Lower leg skin (tissue), 4 donors: ENCODE measurements at places on chromosomes 6 and 20. TPM values are rescaled to one million over a fixed set of nuclear protein-coding genes. Genes with fewer than 3 reads are reported as not detected.

The WFDC10B gene
- total RNA-seq, result 1.9 TPM

The TAP1 gene
- 90.7 TPM for total RNA-seq

GRCh38 chr6:154301086-154301625, 55.4 kb downstream of the IPCEF1 start:
- DNase-seq, result no peak

The MAP7 gene
- 32.5 TPM for total RNA-seq

DNA sequence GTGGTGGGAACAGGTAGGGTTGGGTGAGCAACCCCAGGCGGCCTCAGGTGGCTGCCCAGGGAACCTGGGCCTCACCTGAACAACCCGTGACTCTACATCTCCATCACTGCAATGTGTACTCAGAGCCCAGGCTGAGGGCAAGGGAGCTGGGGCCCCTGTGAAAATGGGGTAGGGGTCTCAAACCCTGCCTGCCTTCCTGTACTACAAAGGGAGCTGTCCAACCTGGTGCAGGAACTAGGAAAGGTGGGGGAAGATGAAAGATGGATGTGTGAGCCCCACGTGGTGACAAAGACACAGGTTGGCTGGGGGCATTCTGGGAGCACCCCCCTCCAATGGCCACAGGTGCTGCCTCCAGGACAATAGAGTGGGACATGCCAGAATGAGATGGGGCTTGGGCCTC, 62.1 kb upstream of the SLC2A12 start:
- no peak for DNase-seq

The POM121L2 gene
- not detected for total RNA-seq

The MBOAT1 gene
- total RNA-seq, result 6.6 TPM

- no peak for DNase-seq
Measured at GRCh38 chr6:56914798-56915658, 39.9 kb upstream of the BEND6 start.

- DNase-seq, result no peak
Measured at GRCh38 chr20:2152317-2152716, 50.7 kb downstream of the STK35 start.

DNA sequence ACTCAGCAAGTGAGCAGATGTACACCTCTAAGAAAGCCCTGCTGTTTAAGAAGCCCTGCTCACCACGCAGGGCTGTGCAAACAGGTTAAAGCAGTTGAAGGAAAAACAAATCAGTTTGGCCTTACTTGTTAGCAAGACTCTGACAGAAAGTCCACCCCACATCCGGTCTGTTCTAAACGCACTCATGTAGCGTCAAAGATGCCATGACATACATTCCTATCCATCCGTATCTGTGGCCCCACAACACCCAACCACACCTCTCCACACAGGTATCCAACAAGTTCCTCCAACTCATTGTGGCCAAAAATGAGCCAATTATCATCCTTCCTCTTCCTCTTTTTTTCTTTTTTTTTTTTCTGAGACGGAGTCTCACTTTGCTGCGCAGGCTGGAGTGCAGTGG, 22.8 kb upstream of the RAB22A start:
- no peak for DNase-seq

DNA sequence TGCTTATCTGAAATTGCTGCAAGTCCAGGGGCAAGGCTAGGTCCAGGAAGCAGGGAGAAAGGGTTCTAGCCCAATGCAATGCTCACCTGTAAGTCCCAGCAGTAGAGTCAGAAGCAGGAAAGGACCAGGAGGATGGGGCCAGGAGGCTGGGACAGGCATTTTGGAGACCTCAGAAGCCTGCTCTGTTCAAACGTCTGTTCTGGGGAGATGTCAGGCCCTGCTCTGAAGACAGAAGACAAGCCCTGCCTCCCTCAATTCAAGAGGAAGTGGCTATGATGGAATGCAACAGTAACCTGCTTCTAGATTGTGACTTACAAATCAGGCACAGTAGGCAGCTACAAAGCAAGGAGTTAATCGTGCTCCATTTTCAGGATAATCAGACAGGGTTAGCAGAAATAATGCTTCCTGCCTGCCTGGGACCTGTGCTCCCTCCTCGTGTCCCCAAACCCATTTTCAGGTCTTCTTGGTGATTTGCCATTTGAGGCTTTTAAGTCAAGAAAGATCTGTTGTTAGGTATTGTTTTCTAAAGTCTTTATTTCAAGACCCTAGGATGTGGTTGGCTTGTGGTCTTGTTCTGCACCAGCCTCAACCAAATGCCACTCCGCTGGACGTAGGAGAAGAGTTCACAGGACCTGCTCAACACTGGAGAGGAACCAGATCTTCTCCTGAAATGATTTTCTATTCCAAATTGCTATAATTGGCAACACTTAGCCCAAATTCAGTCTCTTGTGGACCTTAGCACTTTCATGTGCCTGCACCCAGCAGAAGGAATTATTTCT, at the start of gene SIRPG:
Gene SIRPG (minus strand): TSS at position 224 of the 779 bp plus-strand sequence. CDS start 65 bp downstream, at position 159.
- no peak for DNase-seq

GRCh38 chr6:498795-499231, 107.3 kb downstream of the IRF4 start:
- DNase-seq, result no peak

The MCM9 gene
- 29.6 TPM for total RNA-seq

The SLC17A9 gene
- total RNA-seq, result 0.46 TPM

GRCh38 chr6:10482636-10483257, 38.4 kb upstream of the GCNT2 start:
- DNase-seq, result no peak

DNA sequence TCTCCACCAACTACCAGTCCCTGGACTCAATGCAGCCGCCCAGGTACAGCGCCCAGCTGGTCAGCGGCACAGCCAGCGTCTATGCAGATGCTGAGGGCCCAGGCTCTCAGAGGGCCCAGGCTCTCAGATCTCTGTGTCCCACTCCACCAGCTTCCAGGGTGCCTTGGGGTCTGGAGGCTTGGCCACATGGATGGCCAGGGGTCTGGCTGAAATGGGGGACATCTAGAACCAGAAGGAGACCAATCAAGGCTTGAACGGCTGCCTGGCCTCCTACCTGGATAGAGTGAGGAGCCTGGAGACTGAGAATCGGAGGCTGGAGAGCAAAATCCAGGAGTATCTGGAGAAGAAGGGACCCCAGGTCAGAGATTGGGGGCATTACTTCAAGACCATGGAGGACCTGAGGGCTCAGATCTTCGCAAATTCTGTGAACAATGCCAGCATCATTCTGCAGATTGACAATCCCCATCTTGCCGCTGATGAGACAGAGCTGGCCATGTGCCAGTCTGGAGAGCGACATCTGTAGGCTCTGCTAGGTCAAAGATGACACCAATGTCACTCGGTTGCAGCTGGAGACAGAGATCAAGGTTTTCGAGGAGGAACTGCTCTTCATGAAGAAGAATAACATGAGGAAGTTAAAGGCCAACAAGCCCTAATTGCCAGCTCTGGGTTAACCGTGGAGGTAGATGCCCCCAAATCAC, 44.1 kb upstream of the GRM4 start:
- DNase-seq, result peak; percentile 81

DNA sequence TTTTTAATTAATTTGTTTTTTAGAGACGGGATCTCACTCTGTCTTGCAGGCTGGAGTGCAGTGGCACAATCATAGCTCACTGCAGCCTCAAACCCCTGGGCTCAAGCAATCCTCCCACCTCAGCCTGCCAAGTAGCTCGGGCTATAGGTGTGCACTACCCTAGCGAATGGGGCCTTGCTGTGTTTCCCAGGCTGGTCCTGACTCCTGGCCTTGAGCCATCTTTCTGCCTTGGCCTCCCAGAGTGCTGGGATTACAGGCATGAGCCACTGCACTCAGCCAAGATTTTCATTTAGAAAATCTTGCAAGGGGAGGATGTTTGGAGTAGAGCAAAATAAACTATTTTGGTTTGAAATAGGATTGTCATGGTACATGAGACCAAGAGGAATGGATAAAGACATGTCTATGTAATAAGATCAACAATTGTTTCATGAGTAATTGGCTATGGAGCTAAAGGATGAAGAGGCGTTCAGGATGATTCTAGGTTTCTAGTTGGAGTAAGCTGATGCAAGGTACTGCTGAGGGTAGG, 237.8 kb downstream of the UST start:
- DNase-seq, result no peak

- no peak for DNase-seq
Measured at GRCh38 chr20:47642624-47643023, 140.9 kb downstream of the NCOA3 start.

DNA sequence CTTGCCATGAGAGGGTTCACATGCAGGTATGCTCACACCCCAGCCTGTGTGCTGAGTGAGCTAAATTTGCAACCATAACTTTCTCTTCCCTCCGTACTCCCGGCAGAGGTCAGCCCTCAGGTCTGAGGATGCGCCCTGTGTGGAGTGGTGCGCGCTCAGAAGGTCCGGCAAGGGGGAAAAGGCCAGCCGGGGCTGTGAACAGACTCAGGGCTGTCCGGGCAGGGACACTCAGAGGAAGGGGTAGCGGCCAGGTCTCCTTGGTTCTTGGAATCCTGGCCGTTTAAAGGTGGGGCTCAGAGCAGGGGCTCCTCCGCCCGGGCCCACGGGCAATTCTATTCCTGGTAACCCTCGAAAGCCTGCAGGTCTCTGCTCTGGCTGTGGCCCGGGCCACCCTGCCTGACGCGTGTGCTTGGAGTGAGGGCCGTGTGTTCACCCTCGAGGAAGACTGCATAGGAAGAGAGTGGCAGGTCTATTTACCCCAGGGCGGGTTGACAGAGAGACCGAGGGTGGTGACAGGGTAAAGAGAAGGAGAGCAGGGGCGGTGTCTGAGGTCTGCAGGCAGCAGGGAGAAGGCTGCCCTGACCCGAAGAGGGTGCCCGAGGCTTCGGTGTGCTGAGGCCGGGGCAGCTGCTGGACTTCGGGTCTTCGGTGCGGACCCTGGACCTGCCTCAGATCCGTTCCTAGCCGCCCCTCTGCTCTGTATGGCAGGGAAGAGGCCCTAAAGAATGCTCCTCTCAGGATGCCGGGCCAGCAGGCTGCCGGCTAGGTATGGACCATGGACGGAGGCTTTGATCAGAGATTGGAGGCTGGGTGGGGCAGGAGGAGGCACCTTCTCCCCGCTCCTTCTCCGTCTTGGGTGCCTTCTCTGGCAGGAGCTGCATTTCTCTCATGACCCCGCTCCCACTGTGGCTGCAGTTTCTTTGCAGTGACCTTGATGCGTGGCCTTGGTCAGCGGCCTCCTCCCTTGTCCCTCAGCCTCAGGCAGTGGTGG, 131.1 kb upstream of the ARMC2 start:
- DNase-seq, result no peak

The FBXO5 gene
- total RNA-seq, result 6.5 TPM

GRCh38 chr6:138377844-138378243, at the start of gene SMIM28:
TSS of gene SMIM28 (plus strand) at chr6:138377905. CDS start at chr6:138378073, 168 bp downstream.
- no peak for DNase-seq

DNA sequence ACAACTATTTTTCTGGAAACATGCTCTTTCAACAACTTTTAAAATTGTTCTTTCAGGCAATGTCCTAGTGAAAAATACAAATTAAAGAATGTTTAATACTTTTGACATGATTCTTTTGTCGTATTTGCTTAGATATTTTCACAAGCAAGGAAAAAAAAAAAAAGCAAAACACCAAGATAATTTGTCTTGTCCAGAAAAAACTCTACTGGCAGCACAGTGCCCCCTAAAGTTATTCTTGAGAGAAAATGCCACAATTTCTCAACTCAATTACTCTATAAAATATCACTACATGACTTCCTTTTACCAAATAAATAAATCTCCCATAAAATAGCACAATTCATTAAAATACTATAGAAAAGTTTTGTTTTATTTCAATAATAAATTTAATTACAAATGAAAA, 652.5 kb upstream of the EPHA7 start:
- no peak for DNase-seq

- no peak for DNase-seq
Measured at GRCh38 chr6:96794980-96795379, 42.3 kb downstream of the GPR63 start.

DNA sequence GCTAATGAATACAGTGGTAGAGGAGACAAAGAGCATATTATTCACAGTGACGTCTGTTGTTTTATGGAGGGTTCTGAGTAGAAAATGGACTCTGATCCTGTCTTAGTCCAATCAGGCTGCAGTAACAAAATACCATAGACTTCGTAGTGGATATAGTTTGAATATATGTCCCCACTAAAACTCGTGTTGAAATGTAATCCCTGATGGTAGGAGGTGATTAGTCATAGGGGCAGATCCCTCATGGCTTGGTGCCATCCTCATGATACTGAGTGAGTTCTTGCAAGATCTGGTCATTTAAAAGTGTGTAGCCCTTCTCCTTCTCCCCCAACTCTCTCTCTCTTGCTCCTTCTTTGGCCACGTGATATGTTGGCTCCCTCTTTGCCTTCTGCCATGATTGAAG, 82.5 kb downstream of the CD83 start:
- DNase-seq, result no peak

DNA sequence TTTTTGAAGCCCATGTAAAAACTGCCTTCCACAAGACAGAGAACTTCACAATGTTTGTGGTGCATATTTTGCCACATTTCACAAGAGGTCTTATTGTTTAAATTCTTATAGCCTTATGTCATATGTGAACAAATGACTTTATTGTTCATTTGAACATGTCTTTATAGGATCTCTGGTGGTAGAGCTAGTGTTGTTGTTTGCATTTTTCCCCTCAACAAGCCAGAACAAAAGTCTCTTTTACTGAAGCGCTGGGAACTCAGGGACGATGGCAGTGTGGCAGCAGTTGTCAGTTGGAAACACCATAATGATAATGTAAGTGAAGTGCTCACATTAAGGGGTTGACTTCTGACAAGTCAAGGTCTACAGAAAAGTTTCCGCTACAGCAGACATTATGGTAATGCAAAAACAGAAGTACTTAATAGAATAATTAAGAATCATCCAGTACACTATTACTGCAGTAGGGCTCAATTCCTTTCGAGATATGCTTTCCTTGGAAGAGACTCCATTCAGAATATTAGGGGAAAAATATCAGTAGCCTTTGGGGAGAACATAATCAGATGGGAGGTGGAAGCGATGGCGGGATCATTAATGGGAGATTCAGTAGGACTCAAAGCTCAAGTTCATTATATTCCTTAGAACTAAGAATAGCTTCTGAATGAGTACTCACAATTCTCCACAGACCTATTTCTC, 180.0 kb downstream of the GJA10 start:
- no peak for DNase-seq

GRCh38 chr20:47215653-47216397, 140.7 kb downstream of the ZMYND8 start:
- DNase-seq, result no peak

- DNase-seq, result no peak
Measured at GRCh38 chr20:19368351-19368750, 155.9 kb downstream of the SLC24A3 start.

DNA sequence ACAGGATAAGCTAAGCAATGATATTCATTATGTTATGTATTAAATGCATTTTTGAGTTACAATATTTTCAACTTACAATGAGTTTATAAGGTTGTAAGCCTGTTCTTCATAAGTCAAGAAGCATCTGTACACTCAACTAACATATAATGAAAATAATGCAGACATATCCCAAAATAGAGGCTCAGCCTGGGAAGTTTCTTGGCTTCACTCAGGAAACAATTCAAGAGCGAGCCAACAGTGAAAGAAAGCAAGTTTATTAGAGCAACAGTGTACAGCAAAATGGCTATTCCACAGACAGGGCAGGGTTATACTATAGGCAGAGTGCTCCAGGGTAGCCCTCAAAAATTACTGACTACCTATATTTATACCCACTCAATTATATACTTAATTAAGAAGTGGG, 1581.8 kb downstream of the HACE1 start:
- no peak for DNase-seq

The AIF1 gene
- 6.1 TPM for total RNA-seq

The FHL5 gene
- 10.7 TPM for total RNA-seq

The RAET1L gene
- total RNA-seq, result 4.5 TPM

The OPN5 gene
- not detected for total RNA-seq

The BPIFB2 gene
- not detected for total RNA-seq

The PHACTR2 gene
- total RNA-seq, result 24.5 TPM

The TMEM242 gene
- total RNA-seq, result 6.7 TPM

GRCh38 chr6:78062993-78063392, 410.2 kb downstream of the MEI4 start:
- DNase-seq, result no peak
